ENCODE measurements at places on chromosomes 1 and 21.

- no peak for DNase-seq
These were observed 26.7 kb downstream of the RTCA start for GRCh38 chr1:100292711-100293110.

DNA sequence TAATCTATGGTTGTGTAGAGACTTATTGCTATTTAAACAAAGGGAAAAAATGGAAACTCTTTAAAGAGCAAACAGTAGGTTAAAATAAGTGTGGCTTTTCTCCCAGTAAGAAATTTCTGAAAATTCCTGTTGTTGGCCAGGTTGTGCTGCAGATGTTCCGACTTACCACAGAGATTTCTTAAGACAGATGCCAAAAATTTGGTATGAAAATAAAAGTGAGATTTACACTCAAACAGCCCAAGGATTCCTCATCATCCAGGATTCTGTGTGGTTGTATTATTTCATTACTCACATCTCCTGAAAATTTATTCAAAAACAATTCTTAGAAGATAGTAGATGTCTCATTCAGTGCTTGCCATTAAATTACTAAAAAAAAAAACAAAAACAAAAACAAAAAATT, 296.7 kb upstream of the PTBP2 start:
- DNase-seq, result no peak

DNA sequence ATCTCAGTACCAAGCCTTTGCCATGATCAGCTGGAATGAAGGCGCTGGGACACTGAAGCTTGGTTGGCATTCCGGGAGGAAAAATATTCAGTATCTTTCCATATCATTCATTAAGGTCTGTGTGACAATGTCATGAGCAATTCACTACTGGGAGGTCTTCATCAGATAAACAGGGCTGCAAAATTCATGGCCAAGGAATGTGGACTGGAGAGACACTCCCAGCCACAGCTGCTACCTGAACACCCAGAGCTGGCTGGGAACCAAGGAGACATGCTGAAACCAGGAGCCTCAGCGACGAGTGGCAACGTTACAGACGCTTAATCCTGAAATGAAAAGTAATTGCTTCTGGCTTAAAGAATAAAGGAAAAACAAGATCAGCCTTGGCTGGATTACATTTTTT, 30.6 kb upstream of the DDAH1 start:
- DNase-seq, result no peak

DNA sequence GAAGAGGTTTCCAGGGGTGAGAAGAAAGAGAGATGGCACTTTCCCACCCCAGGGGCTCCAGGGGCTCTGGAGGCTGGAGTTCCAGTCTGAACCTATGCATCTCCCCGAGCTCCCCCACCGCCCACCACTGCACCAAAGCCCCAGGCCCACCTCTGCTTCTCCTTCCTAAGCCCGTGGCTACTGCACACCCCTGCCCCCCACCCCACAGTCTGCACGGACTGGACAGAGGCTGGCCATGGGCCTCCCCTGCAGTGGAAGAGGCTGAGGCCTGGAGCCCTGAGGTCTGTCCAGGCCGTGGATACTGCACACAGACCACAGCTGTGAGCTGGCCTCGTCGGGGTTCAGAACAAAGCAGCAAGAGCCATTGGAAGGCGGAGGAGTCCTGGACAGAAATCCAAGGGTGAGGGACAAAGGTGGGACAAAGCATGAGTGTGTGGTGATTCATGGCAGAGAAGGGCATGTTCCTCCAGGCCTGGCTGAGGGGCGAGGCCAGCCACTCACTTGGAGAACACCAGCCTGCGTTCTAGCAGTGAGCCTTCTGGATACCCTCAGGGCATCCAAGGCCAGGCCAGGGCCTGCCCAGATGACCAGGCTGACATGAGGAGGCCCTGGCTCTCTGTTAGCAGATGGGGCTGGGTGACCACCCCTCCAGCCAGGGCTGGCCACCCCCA, 244.8 kb upstream of the VAMP3 start:
- no peak for DNase-seq

DNA sequence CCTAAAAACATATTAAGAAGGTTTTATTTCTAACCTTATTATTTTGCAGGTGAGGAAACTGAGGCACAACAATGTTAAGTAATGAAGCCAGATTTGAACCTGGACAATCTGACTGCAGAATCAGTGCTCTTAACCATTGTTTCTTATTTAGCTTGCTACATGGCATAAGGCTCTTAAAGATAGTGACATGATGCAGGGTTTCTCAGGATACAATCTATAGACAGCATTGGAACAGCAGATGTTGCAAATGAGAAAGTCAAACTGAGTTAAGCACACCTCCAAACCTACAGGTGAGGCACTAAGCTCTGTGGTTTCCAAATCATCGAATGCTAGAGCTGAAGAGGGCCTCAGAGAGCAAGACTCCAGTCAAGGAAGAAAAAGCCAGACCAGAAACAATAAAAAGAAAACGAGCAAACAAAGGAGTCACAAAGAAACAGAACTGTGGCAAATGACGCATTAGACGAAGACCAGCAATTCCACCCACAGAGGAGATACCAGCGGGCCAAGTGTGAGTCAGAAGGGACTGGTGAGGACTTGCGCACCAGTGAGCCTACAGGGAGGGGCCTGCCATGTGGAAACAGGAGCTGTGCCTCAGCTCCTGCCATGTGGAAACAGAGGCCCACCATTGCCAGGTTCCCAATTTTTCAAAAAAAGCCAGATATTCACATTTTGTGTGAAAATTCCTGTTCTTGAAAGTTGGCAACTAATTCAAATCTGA, 14.4 kb downstream of the CD58 start:
- DNase-seq, result no peak

DNA sequence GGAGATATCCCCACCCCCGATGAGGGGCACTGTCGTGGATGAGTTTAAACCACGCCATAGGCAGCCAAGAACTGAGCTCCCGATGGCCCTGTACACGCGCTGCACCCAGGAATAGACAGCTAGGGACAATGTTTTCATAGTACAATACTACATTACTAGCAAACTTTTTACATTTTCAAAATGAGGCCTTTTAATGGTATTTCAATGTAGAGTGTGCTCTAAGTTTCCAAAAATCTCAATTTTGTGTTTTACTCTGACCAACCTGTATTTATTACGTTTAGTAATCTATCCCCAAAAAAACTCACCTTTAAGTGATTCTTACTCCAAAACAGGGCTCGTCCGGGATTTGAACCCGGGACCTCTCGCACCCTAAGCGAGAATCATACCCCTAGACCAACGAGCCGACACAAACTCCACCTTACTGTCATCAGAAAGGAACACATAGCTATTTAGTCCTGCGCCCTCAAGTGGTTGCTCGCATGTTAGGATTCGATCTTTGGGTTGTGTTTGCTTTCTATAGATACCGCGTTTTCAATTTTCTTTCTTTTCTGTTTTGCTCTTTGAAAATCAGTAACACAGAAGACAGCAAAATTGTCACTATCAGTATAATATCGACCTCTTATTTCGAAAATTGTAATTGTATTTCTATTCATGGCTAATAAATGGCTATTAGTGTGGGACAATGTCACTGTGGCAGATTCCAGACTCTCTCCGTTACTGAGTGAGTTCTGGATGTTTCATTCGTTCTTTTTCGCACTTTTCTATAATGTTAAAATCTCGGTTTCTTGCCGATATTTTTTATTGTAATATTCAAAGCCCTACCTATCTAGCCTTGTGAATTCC, 6.4 kb upstream of the MPZL1 start:
- no peak for DNase-seq

- DNase-seq, result no peak
These were observed 82.1 kb upstream of the F3 start for GRCh38 chr1:94623560-94624148.

DNA sequence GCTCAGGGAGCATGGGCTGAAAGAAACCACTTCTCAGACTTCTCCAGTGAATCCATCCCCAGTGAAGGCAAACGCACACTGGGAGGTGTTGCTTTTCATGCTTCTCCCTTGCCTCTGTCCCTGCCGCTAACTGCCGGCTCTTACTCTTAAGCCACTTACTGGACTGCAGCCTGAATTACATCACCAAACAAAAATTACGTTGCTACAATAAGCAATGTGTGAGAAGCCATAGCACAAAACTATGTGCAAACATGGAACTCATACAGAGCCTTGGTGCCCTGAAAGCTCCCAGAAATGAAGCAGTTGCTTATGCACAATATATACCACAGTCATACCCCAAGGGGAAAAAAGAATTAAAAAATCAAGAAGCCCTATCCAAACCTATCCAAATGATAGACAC, 375.2 kb downstream of the KCNH1 start:
- DNase-seq, result no peak

DNA sequence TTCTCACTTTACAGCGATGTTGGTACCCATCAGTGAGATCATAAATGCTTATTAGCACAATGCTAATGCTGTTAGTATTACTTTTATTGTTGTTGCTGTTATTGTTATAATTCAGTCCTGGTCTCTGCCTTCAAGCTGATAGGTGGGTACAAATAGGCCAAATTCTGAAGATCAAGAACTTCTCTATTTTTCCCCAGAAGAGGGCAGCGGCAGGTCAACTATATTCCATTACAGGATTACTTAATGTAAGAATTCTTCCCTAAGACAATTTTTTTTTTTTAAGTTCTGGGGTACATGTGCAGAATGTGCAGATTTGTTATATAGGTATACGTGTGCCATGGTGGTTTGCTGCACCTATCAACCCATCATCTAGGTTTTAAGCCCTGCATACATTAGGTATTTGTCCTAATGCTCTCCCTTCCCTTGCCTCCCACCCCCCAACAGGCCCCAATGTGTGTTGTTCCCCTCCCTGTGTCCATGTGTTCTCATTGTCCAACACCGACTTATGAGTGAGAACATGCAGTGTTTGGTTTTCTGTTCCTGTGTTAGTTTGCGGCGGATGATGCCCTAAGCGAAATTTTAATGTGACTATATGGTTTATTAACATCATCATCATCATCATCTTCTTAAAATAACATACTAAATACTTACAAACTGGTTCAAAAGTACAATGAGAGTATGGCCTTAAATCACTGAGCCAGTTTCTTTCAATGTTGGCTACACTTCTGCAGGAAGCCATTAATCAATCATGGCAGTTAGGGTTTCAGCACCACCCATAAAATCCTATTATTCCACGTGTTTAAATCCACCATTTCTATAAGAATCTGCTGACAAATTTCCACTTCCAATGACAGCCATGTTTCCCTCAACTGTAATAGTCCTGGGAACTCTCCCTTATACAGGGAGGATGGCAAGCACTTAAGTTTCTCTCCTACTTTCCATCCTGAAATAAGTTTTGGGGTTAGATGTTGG, 19.2 kb downstream of the SLC19A2 start:
- DNase-seq, result no peak

All from iPS DF 6.9 (cell line).